ENCODE measurements at places on chromosomes 2 and 18.
A peak's percentile ranks its signal among the peaks of the same experiment; 100 is the strongest.

GRCh38 chr2:48032765-48033164 lies 126.5 kb upstream of the FBXO11 start:
- H3K4me3 ChIP-seq: no peak overlapping the region
- H3K36me3 ChIP-seq: no peaks in the 10 kb centered on the region
- no peaks in the 10 kb centered on the region for H3K27me3 ChIP-seq
- H3K27ac ChIP-seq: no peak overlapping the region
- DNase-seq: no peak
- H3K4me1 ChIP-seq: no peaks in the 10 kb centered on the region

- no peak for DNase-seq
- H3K27ac ChIP-seq: no peak overlapping the region
- H3K4me3 ChIP-seq: no peak overlapping the region
- no peaks in the 10 kb centered on the region for H3K27me3 ChIP-seq
Measured at GRCh38 chr18:39796393-39796792, 2158.6 kb upstream of the PIK3C3 start.

- H3K4me3 ChIP-seq: no peak overlapping the region
- no peak for DNase-seq
Measured at GRCh38 chr2:224175538-224175937, 136.5 kb upstream of the SERPINE2 start.

- H3K27me3 ChIP-seq: no peaks in the 10 kb centered on the region
- no peak overlapping the region for H3K4me3 ChIP-seq
- H3K4me1 ChIP-seq: no peaks in the 10 kb centered on the region
- no peak overlapping the region for H3K27ac ChIP-seq
- no peak for DNase-seq
Measured at GRCh38 chr2:131146749-131147148, 41.6 kb downstream of the PLEKHB2 start.

DNA sequence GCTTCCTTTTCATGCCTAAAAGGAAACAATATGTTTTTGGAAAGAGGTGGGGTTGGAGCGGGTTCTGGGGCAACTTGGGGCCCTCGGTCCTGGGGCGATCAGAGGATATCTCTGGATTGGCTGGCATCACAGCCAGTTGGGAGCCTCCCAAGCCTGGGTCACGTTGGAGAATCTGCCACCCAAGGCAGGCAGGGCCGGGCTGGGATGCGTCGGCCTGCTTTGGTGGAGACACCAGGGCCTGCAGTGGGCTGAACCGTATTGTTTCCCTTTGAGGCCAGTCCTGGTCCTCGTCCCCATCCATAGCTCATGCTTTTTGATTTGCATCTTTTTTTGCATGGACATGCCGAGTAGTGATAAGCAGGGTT lies 235.8 kb downstream of the ATAD2B start:
- no peak overlapping the region for H3K27ac ChIP-seq
- H3K36me3 ChIP-seq: no peaks in the 10 kb centered on the region
- no peak overlapping the region for H3K4me3 ChIP-seq
- no peaks in the 10 kb centered on the region for H3K4me1 ChIP-seq
- no peaks in the 10 kb centered on the region for H3K27me3 ChIP-seq

DNA sequence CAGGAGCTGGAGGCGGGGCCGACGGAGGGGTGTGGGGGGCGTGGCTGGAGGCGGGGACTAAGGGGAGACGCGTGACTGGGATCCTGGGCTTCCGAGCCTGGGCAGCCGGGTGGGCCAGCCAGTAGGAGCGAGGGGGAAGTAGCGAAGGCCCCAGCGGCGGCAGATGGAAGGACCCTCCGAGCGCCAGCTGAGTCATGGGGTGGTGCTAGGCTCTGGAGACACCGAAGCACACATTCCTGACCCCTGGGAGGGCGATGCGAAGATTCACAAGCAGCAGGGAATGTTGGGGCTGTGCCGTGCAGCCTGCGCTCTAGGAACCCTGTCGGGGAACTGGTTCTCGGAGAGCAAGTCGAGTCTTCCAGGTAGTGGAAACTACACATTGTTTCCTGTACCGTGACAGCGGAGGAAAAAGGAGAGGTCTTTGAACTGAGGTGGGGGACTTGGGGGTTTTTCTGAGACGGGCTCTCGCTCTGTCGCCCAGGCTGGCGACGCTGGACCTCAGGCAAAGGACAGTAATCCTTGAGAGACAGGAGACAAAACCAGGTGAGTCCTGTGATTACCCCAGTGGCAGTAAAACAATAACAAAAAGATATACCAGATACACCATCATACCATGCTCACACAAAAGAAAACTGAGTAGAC lies 650 bp upstream of the AFG3L2 start:
- H3K4me3 ChIP-seq: peak overlapping the region; percentile 38
- peaks cover 38% of the 10 kb centered on the region for H3K4me1 ChIP-seq
- no peaks in the 10 kb centered on the region for H3K27me3 ChIP-seq
- no peak for DNase-seq
- H3K36me3 ChIP-seq: no peaks in the 10 kb centered on the region
- H3K27ac ChIP-seq: peak overlapping the region; percentile 98

GRCh38 chr2:40103163-40103562 lies 324.1 kb upstream of the THUMPD2 start:
- no peak overlapping the region for H3K4me3 ChIP-seq
- H3K27ac ChIP-seq: no peak overlapping the region
- DNase-seq: no peak
- no peaks in the 10 kb centered on the region for H3K27me3 ChIP-seq
- no peaks in the 10 kb centered on the region for H3K36me3 ChIP-seq

DNA sequence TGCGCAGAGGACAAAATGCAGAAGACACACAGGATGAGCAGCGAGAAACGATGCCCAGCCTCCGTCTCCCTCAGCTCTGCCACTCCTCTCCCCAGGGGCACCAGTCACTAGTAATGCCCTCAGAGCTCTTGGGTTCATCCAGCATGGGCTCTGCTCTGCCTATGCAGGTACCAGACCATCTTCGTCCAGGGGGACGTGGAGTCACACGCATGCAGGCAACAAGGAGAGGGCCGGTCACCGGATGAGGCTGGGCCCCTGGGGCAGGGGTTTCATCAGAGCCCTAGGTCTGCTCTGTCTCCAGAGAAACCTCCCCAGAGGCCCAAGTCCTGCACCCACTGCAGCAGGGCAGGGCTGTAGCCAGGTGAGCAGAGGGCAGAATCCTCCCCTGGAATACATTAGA lies 23.9 kb downstream of the RAB31 start:
- H3K36me3 ChIP-seq: no peaks in the 10 kb centered on the region
- H3K4me1 ChIP-seq: no peaks in the 10 kb centered on the region
- no peak overlapping the region for H3K4me3 ChIP-seq
- no peak for DNase-seq
- no peaks in the 10 kb centered on the region for H3K27me3 ChIP-seq

DNA sequence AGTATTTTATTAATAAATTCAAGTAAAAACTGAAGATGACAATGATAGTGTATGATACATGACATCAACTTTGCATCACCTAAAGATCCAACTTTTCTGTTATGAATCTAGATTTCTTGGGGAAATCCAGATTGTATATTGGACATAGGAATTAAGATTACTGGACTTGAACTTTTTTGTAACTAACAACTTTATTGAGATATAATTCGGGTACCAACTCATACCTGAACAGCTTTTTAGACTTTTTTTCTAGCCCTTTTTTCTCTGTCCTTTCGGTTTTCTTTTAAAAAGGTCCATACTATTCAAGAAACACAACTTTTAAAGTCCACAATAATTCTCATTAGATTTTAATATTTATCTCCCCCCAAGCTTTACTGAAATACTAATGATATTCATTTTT lies 1.1 kb upstream of the SOCS6 start:
- peaks cover 9% of the 10 kb centered on the region for H3K4me1 ChIP-seq
- H3K36me3 ChIP-seq: no peaks in the 10 kb centered on the region
- H3K27me3 ChIP-seq: no peaks in the 10 kb centered on the region
- no peak overlapping the region for H3K27ac ChIP-seq
- no peak overlapping the region for H3K4me3 ChIP-seq

GRCh38 chr2:217610401-217610814 lies 392.4 kb downstream of the TNS1 start:
- peak overlapping the region; percentile 50 for H3K27ac ChIP-seq
- no peaks in the 10 kb centered on the region for H3K36me3 ChIP-seq
- peaks cover 48% of the 10 kb centered on the region for H3K4me1 ChIP-seq
- H3K27me3 ChIP-seq: no peaks in the 10 kb centered on the region
- DNase-seq: peak; percentile 55
- H3K4me3 ChIP-seq: no peak overlapping the region

- H3K4me3 ChIP-seq: peak overlapping the region; percentile 79
- peak; percentile 0 for DNase-seq
- H3K27ac ChIP-seq: peak overlapping the region; percentile 39
- peaks cover 18% of the 10 kb centered on the region for H3K4me1 ChIP-seq
- peaks cover 20% of the 10 kb centered on the region for H3K27me3 ChIP-seq
Measured at GRCh38 chr2:54722641-54723040, 821 bp upstream of the EML6 start.

DNA sequence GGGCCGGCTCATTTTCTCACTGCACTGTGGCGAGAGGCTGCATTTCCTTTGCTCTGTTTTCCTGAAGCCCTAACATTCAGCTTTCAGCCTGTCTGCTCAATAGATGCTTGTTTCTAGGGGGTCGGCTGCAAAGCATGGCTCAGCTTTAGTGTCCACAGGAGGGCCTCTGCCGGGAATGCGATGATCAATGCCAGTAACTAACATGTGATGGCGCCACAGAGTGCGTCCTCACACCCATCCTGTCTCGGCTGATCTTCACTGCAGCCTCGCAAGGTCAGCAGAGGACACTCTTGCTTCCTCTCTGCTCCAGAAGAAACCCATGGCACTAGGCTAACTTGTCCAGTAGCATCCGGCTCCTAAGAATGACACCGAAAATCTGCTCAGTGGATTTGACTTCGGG lies 156.4 kb upstream of the PXDN start:
- no peaks in the 10 kb centered on the region for H3K36me3 ChIP-seq
- no peaks in the 10 kb centered on the region for H3K27me3 ChIP-seq
- H3K27ac ChIP-seq: no peak overlapping the region
- H3K4me1 ChIP-seq: no peaks in the 10 kb centered on the region

DNA sequence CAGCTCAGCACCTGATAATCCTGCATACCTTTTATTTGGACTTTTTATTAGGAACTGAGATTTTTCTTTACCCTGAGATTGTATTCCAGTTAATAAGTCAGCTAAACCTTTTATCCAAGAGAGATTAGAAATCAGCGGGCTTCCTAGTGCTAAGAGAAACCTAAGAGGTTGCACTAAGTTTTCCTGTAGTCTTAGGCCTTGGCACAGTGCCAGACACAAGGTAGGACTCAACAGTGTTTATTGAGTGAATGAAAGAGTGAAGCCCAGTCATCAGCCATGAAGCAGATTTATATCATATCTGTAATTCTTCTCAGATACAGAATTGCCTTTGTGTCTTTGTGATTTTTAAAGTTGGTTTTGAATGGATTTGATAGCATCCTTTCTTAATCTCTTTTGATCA lies 13.6 kb downstream of the OTX1 start:
- no peak overlapping the region for H3K27ac ChIP-seq
- H3K4me1 ChIP-seq: no peaks in the 10 kb centered on the region
- no peak overlapping the region for H3K4me3 ChIP-seq
- DNase-seq: no peak

DNA sequence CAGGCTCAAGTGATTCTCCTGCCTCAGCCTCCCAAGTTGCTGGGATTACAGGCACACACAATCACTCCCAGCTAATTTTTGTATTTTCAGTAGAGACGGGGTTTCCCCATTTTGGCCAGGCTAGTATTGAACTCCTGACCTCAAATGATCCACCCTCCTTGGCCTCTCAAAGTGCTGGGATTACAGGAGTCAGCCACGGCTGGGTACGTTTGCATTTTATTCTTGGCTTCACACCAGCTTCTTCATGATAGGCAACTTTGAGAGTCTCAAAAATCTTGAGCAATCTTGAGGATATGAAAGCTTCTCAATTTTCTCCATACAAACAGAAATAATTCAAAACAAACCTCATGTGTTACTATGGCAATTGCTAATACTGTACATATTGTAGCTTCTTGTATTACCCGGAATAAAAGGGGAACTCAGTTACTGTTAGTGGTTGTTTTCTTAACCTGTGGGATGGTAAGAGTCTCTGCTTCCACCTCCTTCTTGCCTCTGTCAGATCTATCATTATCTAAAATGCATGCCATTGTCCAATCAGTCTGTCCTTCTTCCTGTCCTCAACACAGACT lies 102.9 kb upstream of the SYT4 start:
- no peaks in the 10 kb centered on the region for H3K36me3 ChIP-seq
- no peaks in the 10 kb centered on the region for H3K4me1 ChIP-seq
- DNase-seq: no peak

DNA sequence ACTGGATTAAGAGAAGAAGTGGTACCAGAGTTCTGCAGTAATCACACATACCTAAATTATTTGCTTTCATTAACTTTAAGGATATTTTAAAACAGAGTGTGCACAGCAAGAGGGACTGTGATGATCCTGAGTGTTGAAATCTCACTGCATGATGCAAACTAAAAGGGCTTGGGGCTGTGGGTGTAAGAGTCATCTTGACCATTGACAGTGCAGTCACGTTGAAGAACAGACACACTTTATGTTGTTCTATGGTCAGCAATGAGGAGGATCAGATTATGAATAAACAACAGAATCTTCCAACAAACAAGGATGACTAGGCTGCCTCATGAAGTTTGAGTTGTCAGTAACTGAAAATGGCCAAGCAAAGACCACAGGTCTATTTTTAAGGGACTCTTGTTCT lies 87.2 kb upstream of the GALNT5 start:
- DNase-seq: no peak
- H3K27me3 ChIP-seq: no peaks in the 10 kb centered on the region
- no peak overlapping the region for H3K4me3 ChIP-seq

DNA sequence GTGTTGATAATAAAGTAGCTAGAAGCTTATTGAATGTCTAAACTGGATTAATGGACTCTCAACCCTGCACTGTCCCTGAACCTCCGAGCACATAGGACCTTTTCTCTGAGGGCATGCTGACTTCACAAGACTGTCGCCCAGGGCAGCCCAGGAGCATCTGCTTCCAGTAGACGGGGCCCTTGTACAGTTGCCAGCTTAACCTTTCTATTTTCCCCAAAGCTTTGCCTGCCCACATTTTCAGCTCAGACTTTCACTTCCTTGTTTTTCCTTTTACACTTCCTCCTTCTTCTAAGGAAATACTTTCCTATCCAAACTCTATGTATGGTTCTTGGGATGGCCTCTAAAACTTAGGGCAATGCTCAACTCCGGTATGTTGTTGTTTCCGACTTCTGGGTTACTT lies 1.3 kb downstream of the VWA3B start:
- H3K36me3 ChIP-seq: no peaks in the 10 kb centered on the region
- no peak for DNase-seq
- no peak overlapping the region for H3K4me3 ChIP-seq
- H3K27ac ChIP-seq: no peak overlapping the region
- peaks cover 14% of the 10 kb centered on the region for H3K4me1 ChIP-seq

- no peak overlapping the region for H3K27ac ChIP-seq
- H3K36me3 ChIP-seq: no peaks in the 10 kb centered on the region
- H3K4me1 ChIP-seq: peaks cover 19% of the 10 kb centered on the region
Measured at GRCh38 chr2:59885541-59885940, 667.9 kb downstream of the BCL11A start.

GRCh38 chr2:241652722-241653121 lies 15.2 kb downstream of the ATG4B start:
- H3K27ac ChIP-seq: no peak overlapping the region
- no peak overlapping the region for H3K4me3 ChIP-seq
- DNase-seq: no peak
- H3K36me3 ChIP-seq: peaks cover 53% of the 10 kb centered on the region
- H3K27me3 ChIP-seq: no peaks in the 10 kb centered on the region

- H3K4me1 ChIP-seq: no peaks in the 10 kb centered on the region
- no peaks in the 10 kb centered on the region for H3K27me3 ChIP-seq
- H3K4me3 ChIP-seq: no peak overlapping the region
- no peaks in the 10 kb centered on the region for H3K36me3 ChIP-seq
- DNase-seq: no peak
Measured at GRCh38 chr2:199552141-199552540, 94.4 kb upstream of the SATB2 start.

GRCh38 chr18:6441200-6441599 lies 26.5 kb upstream of the L3MBTL4 start:
- H3K4me3 ChIP-seq: no peak overlapping the region
- no peaks in the 10 kb centered on the region for H3K4me1 ChIP-seq
- H3K27ac ChIP-seq: no peak overlapping the region
- H3K36me3 ChIP-seq: no peaks in the 10 kb centered on the region
